ENCODE measurements at places on chromosomes 5 and 9. TPM values are rescaled to one million over a fixed set of nuclear protein-coding genes. Genes with fewer than 3 reads are reported as not detected.

Gene C9orf50
- not detected for total RNA-seq

Gene ARL14EPL
- total RNA-seq = not detected

Gene GALNT12
- total RNA-seq = 6.0 TPM

Gene LCN1
- total RNA-seq = not detected

Gene SLC25A48
- total RNA-seq = 1.9 TPM

Gene SPINK13
- not detected for total RNA-seq

Gene KLF4
- 846 TPM for total RNA-seq

Gene IFNA21
- not detected for total RNA-seq

Gene MLLT3
- total RNA-seq = 15.2 TPM

Gene FAM120AOS
- 44.2 TPM for total RNA-seq

DNA sequence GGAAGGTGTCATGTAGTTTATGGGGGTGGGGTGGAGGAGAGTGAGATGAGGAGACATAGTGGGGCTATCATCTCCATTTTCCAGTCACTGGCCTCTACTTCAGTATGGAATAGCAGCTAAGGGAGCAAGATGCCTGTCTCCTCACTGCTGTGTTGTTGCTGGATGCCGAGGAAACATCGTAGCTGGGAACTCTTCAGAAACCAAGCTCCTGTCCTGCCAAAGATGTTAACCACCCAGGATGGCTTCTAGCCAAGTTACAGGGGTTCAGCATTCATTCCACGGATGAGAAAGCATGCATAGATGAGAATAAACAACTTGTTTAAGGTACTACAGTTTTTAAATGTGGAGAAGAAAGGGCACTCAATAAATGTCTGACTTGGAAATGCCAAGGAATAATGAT lies 226.5 kb downstream of the ASTN2 start:
- DNase-seq = no peak

DNA sequence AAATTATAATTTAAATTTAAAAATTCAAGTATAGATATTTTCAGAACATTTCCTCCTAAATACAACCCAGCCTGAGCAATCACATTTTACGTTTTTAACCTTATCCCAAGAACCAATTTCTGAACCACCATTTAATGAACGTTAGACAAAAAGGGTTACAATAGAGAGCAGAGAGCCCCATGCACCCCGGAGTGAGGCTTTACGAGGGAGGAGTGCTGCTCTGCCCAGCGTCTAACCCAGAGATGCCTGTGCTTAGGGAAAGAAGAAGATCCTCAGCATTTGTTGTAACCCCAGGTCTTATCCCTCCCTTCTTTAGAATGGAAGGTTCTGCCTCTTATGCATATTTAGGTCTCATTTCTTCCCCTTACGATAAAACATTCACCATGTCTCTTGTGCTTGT lies 169.1 kb downstream of the ICE1 start:
- DNase-seq = no peak

- no peak for DNase-seq
Observed at GRCh38 chr9:37752642-37753488, 740 bp upstream of the TRMT10B start.

DNA sequence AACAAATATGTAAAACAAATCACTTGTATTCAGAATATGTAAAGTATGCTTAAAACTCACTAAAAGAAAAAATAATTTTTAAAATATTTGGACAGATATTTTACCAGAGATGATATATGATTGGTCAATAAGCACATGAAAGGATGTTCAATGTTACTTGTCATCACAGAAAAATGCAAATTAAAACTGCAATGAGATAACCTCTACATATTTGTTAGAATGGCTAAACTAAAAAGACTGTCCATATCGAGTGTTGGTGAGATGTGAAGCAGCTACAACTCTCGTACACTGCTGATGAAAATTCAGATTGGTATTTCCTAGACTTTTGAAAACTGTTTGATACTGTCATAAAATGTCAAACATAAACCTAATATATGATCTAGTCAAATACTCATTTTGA lies 685.1 kb downstream of the DTWD2 start:
- DNase-seq = no peak

- DNase-seq = no peak
Observed at GRCh38 chr9:111900858-111901612, 4.4 kb downstream of the UGCG start.

DNA sequence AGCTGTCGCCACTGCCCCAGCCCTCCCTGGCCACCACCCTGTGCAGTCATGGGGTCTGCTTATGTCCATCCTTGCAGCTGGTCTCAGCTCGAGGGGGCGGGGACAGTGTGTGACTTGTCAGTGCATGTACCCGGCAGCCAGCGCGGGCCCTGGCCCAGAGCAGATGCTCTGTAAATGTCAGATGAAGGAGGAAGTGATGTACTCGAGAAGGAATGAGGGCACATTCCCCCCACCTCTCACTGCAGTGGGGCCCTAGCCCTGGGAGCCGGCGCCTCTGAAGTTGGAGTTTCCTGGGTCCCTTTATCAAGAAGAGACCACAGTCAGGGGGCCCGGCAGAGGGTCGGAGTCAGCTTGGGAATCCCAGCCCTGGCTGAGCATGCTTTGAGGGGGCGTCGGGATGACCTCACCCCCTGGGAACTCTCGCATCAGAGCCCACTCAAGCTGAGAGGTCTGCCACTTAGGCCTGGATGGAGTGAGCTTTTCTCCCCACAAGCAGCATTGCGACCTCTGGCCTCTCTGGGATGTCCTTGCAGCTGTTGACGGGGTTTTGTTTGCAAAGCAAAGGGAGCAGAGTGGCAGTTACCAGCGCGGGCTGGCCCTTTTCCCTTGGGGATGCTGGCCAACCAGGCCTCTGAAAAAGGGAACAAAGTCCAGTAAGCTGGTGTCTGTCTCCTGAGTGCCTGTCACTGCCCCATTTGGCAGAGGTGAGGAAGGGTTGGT lies 19.0 kb downstream of the NEURL1B start:
- peak; percentile 91 for DNase-seq

DNA sequence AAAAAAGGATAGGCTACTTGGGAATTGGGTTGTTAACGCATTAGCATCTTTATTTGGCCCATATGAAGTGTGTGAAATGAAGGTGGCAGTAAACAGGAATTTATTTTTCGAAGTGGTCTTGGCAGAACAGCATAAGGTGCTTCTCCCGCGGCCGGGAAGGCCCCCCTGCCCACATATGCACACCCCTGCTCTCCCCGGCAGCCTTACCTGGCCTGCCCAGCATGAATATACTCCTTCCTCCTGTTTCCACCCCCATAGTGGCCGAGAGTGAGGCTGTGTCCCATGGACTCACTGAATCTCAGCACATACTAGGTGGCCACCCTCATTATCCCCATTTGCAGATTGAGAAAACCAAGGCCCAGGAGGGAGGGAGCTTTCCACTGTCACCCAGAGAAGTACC lies 54.0 kb upstream of the OLFM1 start:
- DNase-seq = peak; percentile 36

Measured in lower leg skin (tissue), 4 donors.